ENCODE measurements at places on chromosomes 16 and 17.

DNA sequence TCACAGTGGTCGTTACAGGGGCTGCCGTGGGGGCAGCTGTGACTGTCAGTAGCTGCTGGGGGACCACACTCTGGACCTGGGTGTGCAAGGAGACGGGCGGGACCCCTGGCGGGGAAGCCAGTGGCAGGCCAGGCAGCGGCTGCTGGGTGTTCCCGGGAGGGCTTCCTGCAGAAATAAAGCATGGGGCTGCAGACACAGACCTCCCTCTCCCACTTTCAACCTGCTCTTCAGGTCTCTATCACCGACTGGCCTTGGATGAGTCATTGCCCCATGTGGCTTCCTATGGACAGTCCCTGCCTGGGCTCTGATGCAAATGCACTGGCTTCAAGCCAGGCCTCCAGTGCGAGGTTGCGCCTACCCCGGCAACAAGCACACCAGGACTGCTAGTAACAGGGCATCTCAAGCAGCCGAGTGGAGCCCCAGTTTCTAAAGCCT is 17.2 kb downstream of the SREBF1 start:
- peak; percentile 94 for DNase-seq

- DNase-seq = no peak
Measured at GRCh38 chr17:54834086-54834485, 66.6 kb upstream of the TOM1L1 start.

- DNase-seq = no peak
Measured at GRCh38 chr16:87324411-87325275, 7.5 kb upstream of the C16orf95 start.

DNA sequence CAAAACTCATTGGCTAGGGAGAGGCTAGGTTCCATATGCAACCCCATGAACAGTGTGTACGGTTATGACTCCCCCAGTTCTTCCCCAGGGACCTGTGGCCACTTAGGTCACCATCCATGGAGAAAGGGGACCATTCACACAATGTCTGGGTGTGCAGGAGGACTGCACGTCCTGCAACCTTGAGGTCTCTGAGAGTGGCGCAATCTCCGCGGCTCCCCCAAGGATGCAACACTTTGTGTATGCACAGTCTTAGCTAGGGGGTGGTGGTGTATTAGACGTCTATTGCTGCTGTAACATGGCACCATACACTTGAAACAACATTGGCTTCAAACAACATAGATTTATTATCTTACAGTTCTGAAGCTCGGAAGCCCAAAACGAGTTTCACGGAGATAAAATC is 65.6 kb upstream of the CBX4 start:
- DNase-seq = no peak

GRCh38 chr17:70171159-70171558 is 1.8 kb downstream of the KCNJ2 start:
- no peak for DNase-seq

DNA sequence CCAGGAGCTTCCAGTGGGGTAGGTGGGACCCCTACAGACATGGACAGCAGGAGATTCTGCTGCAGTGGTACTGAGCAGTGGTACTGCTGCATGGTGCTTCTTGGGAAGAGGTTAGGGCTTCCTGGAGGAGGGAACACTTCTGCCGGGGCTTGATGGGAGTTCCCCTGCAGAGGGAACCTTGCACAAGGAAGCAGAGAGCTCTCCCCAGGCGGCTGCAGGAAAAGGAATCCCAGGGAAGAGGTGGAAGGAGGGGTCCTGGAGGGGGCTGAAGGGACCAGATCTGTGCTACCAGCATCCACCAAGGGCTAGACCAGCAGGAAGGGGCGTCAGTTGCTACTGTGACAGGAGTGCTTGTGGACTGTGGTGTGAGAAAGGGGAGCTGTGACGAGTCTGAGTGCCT is 10.6 kb downstream of the RIPOR1 start:
- no peak for DNase-seq

- DNase-seq = peak; percentile 40
Measured at GRCh38 chr17:47232465-47232864, 21.2 kb upstream of the ITGB3 start.

DNA sequence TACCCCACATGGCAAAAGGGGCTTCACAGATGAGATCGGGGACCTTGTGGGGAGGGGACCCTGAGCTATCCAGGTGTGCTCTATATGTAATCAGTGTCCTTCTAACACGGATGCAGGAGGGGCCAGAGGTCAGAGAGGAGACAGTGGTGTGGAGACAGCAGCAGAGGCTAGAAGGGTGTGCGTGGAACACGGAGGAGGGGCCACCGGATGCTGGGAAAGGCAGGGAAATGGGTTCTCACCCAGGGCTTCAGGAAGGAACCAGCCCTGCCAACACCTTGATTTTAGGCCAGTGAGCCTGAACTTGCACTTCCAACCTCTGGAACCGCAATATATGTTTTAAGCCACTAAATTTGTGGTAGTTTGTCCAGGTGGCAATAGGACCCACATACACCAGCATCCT is 4.6 kb upstream of the SLC38A8 start:
- DNase-seq = no peak

DNA sequence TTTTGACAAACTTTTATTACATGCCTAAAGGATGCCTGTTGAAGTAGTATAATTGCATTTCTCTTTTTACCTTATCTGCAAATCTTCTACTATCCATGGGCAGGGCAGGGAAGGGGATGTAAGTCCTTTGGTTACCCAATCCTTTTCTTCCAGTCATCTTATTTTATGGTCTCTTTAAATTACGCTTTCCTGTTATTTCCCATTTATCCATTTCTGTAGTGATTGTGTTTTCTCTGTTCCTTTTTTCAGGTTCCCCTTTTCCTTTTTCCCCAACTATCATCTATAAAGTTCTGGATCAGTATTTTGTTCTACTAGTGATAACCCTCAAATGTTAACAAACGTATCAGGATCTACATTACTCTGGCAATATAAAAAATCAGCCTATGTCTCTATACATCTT is 3.3 kb upstream of the ABCA9 start:
- no peak for DNase-seq

GRCh38 chr16:11328172-11329070 is 16.8 kb upstream of the RMI2 start:
- peak; percentile 44 for DNase-seq

DNA sequence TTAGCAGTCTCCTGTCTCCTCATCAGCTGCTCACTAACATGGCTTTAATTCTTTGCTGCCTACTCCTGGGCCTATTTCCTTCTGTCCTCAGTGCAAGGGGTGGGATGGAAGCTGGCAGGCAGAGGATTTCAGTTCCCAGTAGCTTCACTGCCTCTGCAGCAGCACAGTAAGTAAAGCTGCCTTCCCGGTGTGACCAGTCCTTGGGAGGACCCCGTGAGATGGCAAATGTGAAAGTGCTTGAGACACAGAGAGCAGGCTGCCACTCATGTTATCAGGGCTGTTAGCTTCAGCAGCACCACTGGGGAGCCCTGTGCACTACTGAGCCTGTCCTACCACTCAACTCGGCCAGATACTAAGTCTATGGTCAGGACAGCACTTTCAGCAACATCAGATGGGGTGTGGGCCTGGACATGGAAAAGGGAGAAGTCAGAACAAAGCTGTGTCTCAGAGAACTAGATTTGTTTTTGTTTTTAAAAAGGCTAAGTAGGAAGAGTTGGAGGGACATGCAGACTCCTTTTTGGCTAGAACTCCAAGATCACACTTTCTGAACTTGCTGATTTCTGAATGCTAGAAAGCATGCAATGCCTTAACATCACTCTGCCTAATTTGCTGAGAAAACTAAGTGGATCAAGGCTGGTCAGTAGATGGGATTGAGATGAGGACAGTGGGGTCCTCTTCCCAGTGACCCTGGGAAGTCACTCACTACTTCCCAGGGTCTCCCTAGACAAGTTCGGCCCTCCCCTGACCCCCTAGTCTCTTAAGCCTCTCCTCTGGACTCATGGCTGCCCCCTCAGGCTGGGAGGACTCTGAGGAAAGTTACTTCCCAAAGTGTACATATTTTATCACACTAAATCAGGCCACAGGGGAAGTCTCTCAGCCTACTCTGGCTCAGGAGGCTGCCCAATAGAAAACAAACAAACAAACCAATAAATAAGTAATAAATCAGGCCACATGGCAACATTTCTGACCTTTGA is 1.1 kb downstream of the ACSF2 start:
- DNase-seq = no peak

- DNase-seq = peak; percentile 79
Measured at GRCh38 chr17:79036596-79036995, 12.6 kb downstream of the C1QTNF1 start.

DNA sequence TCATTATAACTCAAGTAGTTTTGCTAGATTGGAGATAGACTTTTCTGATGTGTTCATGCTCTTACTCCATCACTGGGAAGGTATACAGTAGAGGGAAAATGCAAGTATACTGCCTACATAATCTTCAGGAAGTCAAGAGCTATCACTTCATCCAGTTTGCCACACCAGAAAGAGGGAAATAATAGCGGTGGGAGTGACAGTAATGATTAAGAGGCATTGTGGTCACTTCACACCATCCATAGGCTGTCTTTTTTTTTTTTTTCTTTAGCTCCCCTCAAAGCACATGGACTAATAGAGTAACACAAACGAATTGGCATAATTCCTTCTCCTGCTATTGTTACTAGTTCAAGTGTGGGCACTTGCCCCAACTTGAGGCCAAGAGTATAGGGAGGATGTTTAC is 28.4 kb upstream of the HLF start:
- DNase-seq = no peak

DNA sequence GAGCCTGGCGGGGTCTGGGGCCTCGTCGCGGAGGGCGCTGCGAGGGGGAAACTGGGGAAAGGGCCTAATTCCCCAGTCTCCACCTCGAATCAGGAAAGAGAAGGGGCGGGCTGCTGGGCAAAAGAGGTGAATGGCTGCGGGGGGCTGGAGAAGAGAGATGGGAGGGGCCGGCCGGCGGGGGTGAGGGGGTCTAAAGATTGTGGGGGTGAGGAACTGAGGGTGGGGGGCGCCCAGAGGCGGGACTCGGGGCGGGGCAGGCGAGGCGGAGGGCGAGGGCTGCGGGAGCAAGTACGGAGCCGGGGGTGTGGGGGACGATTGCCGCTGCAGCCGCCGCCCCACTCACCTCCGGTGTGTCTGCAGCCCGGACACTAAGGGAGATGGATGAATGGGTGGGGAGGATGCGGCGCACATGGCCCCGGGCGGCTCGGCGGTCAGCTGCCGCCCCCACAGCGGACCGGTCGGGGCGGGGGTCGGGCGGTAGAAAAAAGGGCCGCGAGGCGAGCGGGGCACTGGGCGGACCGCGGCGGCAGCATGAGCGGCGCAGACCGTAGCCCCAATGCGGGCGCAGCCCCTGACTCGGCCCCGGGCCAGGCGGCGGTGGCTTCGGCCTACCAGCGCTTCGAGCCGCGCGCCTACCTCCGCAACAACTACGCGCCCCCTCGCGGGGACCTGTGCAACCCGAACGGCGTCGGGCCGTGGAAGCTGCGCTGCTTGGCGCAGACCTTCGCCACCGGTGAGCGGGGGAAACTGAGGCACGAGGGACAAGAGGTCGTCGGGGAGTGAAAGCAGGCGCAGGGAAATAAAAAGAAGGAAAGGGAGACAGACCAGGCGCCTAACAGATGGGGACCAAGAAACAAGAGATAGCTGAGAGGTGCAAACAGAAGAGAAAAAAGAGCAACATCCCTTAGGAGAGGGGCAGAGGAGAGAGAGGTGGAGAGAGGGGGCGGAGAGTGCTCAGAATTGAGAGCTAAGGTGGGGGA is at the start of gene PNMT:
Gene PNMT, plus strand, starts transcription at position 509 of the 980 bp plus-strand sequence. Its CDS starts 23 bp downstream, at position 532.
- peak; percentile 94 for DNase-seq

DNA sequence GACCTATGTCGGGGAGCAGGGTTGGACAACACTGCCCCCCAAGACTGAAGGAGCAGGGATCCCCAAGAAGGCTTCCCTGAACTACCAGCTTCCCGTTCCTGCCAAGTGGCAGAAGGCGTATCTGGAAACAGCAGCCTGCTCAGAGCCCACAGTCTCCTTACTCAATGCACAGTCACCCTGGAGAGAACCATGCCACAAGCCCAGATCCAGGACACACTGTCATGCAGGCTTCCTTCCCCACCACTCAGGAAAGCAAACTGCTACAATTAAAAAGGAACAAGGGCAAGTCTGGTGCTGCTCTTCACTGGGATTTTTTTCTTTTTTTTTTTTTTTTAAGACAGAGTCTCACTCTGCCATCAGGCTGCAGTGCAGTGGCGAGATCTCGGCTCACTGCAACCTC is 8.2 kb downstream of the WDR45B start:
- DNase-seq = no peak

GRCh38 chr16:14150796-14151195 is 79.7 kb downstream of the MRTFB start:
- DNase-seq = no peak

- peak; percentile 90 for DNase-seq
Measured at GRCh38 chr17:50184611-50185398, 16.6 kb downstream of the COL1A1 start.

DNA sequence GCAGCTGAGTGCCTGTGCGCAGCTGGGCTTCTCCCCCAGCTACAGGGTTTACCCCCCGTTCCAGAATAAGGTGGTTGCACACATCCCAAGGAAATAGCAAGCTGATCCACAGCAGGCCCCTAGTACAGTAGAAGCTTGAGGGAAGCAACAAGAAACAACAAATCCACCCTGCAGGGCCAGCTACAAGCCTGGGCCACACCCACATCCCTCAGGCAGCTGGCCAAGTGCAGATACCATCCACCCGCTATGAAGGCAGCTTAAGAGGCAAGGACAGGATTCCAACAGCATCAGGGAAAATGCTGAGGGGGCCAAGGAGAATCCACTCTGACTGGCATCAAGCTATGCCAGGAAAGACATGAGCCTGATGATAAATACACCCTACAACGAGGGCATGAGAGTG is 66.9 kb upstream of the RCVRN start:
- peak; percentile 62 for DNase-seq

DNA sequence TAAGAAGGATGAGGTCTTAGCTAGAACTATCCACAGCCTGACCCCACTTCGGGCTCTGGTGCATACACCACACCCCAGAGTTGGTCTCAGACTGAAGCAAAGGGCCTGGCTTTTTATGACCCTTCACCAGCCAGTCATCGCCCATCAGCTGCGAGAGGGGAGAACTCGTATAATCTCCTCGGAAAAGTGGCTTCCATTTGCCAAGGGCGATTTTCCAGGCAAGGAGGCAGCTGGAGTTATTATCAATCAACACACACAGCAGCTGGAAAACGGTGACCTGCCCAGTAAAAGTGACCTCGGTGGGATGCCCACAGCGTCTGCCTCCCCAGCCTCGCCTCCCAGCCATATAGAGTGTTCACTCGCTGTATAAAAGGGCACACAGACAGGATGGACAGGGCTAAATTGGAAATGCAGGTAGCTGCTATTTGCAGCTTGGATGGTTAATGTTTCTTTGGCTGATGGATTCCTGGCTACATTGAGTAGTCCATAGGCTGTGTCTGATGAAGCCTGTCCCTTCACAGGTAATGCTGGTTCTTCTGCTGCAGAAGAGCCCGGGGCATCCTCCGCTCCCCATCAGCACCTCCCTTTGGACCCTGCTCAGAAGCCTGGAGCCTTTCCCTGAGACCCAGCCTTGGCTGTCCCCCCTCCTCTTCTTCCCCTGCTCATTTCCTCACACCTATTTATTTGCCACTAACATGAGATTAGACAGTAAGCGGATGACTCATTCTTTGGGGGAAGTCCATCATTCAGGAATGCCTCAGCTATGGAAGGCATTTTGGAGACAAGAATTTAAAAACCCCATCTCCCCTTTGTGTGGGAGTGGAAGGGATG is 45.7 kb downstream of the TMEM186 start:
- DNase-seq = no peak

GRCh38 chr17:78225088-78225865 is 6.2 kb upstream of the TMEM235 start:
- DNase-seq = no peak

- no peak for DNase-seq
Measured at GRCh38 chr17:66230922-66231591, 1.8 kb upstream of the APOH start.

- peak; percentile 90 for DNase-seq
Measured at GRCh38 chr16:12057266-12057665, 80.7 kb downstream of the SNX29 start.

GRCh38 chr17:34371405-34372100 is 8.5 kb upstream of the CCL1 start:
- DNase-seq = no peak

Measured in lower leg skin (tissue), 4 donors.